MM.1S (cell line): ENCODE measurements at places on chromosomes 2 and 18.

- DNase-seq = peak; percentile 37
- H3K27me3 ChIP-seq = no peaks in the 10 kb centered on the region
- H3K36me3 ChIP-seq = no peaks in the 10 kb centered on the region
- H3K4me1 ChIP-seq = no peaks in the 10 kb centered on the region
- H3K4me3 ChIP-seq = no peak overlapping the region
Observed at GRCh38 chr18:54558609-54559585, 32.1 kb upstream of the DYNAP start.

DNA sequence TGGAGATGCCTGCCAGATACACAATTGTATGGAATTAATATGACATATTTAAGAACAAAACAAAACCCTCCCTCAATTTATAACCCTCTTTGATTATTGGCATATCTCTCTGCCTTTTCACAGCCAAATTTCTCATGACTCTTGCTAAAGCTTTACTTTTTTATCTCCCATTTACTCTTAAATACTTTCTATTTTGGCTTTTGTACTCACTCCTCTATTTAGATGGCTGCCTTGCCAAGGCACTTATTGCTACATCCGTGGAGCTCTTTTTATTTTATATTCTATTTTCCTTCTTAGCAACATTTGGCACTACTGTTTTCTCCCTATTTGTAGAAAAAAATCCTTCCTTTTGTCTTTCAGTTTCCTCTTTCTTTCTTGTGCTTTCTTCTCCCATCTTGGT is 466.4 kb upstream of the CWC22 start:
- H3K36me3 ChIP-seq = no peaks in the 10 kb centered on the region
- H3K27me3 ChIP-seq = no peaks in the 10 kb centered on the region

DNA sequence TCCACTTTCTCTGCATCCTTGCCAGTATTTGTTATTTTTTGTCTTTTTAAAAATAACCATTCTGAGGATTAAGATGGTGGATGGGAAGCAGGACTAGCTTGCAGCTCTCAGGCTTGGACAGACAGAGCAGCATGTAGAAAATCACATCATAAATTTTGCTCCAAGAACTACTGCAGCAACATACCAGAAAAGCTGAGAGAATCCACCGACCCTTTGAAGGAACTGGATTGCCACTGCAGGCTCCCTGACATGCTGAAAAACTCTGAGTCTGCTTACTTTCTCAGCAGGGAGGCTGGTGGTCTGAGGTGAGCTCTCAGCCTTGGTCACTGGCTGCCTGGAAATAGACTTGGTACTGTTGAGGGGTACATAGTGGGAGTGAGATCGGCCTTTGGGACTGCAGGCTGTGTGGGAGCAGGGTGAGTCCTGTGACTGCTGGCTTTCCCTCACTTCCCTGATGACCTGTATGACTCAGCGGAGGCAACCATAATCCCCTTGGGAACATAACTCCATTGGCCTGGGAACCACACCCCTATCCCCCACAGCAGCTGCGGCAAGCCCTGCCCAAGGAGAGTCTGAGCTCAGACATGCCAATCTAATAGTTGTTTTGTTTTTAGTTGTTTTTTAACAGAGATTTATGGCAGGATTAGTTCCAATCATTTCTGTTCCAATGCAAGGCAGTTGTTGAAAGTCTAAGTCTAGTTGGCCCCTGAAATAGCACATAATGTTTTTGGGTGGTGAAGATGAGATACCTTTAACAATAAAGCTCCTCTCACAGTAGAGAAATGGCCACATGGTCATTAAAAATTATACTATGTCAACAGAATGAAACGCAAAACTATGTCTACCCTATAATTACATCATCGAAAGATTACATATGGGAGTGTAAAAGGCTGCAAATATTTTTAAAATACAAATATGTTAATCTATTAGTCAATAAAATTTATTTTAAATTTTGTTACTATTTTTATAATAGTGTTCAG is 414.2 kb upstream of the CHAC2 start:
- H3K4me1 ChIP-seq = no peaks in the 10 kb centered on the region
- no peak overlapping the region for H3K27ac ChIP-seq
- H3K4me3 ChIP-seq = no peak overlapping the region
- no peaks in the 10 kb centered on the region for H3K27me3 ChIP-seq

GRCh38 chr18:2826581-2826980 is 20.2 kb upstream of the EMILIN2 start:
- H3K27me3 ChIP-seq = no peaks in the 10 kb centered on the region
- H3K4me3 ChIP-seq = no peak overlapping the region
- H3K4me1 ChIP-seq = no peaks in the 10 kb centered on the region
- H3K36me3 ChIP-seq = no peaks in the 10 kb centered on the region
- no peak for DNase-seq
- H3K27ac ChIP-seq = no peak overlapping the region

DNA sequence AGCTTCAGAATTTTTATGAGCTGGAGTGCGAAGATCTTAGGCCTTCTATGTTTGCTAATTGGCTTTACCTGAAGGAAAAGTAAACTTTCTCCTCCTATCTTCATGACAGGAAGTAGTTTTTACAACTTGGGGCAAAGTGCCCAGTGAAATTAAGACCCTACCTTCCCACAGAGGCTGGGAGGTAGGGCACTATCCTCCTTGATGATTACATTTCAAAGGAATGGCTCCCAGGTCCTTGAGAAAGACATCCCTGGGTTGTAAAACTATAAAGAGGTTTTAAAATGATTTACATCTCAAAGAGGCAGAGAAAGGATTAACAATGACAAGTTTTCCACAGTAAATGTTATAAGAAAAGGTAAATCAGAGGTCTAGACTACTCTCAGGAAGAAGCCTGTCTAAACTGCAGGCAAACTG is 155.8 kb downstream of the CDH7 start:
- H3K36me3 ChIP-seq = no peaks in the 10 kb centered on the region
- H3K4me3 ChIP-seq = no peak overlapping the region
- H3K27me3 ChIP-seq = no peaks in the 10 kb centered on the region
- H3K27ac ChIP-seq = no peak overlapping the region
- H3K4me1 ChIP-seq = no peaks in the 10 kb centered on the region

- H3K4me1 ChIP-seq = peaks cover 16% of the 10 kb centered on the region
- no peaks in the 10 kb centered on the region for H3K27me3 ChIP-seq
- no peaks in the 10 kb centered on the region for H3K36me3 ChIP-seq
- peak; percentile 21 for DNase-seq
- H3K27ac ChIP-seq = peak overlapping the region; percentile 8; the same call in 1 of the 2 replicates
- no peak overlapping the region for H3K4me3 ChIP-seq
Observed at GRCh38 chr2:241390301-241391206, 34.5 kb downstream of the FARP2 start.

DNA sequence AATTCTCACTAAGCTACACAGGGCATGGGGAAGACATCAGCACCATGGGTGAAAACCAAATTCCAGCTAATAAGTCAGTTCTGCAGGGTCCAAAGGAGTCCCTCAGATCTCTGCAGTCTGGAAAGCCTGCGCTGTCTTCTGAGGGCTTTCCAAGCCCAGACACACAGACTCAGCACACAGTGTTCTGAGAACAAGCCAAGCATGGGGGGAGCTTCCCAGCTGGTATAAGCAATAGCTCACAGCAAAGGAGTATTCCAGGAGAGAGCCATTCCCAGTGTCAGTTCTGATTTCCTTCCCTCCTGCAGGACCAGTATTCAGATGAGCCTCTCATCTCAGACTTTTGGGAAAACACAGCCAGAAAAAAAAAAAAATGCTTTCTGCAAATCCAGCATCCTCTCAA is 370.8 kb downstream of the TNS1 start:
- no peak overlapping the region for H3K27ac ChIP-seq
- H3K36me3 ChIP-seq = no peaks in the 10 kb centered on the region
- no peaks in the 10 kb centered on the region for H3K4me1 ChIP-seq
- no peak for DNase-seq
- H3K27me3 ChIP-seq = no peaks in the 10 kb centered on the region

DNA sequence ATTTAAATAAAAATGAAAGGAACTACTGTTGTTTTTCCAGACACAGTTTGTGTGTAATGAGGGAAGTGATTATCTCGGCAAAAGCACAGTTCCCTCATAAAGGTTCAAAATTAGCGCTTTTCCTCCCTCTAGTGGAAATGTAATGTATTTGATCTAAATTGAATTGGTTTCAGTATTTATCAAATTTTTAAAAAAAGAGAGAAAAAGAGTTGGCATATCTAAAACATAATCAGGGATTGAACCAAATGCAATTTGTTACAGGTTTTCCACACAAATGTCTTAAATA is 37.5 kb downstream of the CMPK2 start:
- no peak overlapping the region for H3K27ac ChIP-seq
- H3K36me3 ChIP-seq = no peaks in the 10 kb centered on the region
- DNase-seq = peak; percentile 29
- H3K4me3 ChIP-seq = no peak overlapping the region
- H3K27me3 ChIP-seq = no peaks in the 10 kb centered on the region

DNA sequence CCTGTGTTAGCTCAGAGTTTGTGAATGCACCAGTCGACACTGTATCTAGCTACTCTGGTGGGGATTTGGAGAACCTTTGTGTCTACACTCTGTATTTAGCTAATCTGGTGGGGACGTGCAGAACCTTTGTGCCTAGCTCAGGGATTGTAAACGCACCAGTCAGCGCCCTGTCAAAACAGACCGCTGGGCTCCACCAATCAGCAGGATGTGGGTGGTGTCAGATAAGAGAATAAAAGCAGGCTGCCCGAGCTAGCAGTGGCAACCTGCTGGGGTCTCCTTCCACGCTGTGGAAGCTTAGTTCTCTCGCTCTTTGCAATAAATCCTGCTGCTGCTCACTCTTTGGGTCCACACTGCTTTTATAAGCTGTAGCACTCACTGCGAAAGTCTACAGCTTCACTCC is 324.2 kb downstream of the RAD51AP2 start:
- no peak overlapping the region for H3K27ac ChIP-seq
- DNase-seq = no peak
- no peak overlapping the region for H3K4me3 ChIP-seq
- no peaks in the 10 kb centered on the region for H3K36me3 ChIP-seq
- no peaks in the 10 kb centered on the region for H3K27me3 ChIP-seq

- H3K36me3 ChIP-seq = no peaks in the 10 kb centered on the region
- H3K27me3 ChIP-seq = no peaks in the 10 kb centered on the region
- H3K4me1 ChIP-seq = no peaks in the 10 kb centered on the region
- no peak for DNase-seq
- H3K4me3 ChIP-seq = no peak overlapping the region
Observed at GRCh38 chr18:11987527-11987926, 6.2 kb downstream of the IMPA2 start.

DNA sequence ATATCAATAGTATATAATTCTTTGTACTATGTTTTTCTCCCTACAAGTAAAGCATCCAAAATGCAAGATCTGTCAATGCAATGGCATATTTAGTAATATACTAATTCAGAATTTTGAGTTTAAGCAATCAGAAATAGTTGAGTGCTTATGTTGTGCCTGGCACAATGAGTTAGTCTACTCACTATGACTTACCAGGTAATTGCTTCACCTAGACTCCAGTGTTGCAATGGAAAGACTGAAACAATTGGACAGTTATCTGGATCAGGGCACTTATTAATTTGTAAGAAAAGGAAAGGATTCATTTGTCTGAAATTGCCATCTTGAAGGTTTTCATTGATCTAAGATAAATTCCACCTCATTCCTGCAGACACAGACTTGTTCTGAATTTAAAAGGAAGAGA is 97.6 kb upstream of the TCF4 start:
- DNase-seq = no peak
- no peaks in the 10 kb centered on the region for H3K4me1 ChIP-seq
- H3K4me3 ChIP-seq = no peak overlapping the region
- H3K27ac ChIP-seq = no peak overlapping the region
- H3K27me3 ChIP-seq = no peaks in the 10 kb centered on the region

- H3K36me3 ChIP-seq = no peaks in the 10 kb centered on the region
- DNase-seq = no peak
- no peak overlapping the region for H3K27ac ChIP-seq
Observed at GRCh38 chr18:37668971-37669747, 103.6 kb upstream of the CELF4 start.

- no peak overlapping the region for H3K4me3 ChIP-seq
- H3K4me1 ChIP-seq = no peaks in the 10 kb centered on the region
- DNase-seq = no peak
- H3K27ac ChIP-seq = no peak overlapping the region
- no peaks in the 10 kb centered on the region for H3K27me3 ChIP-seq
Observed at GRCh38 chr18:57603871-57604270, 17.4 kb upstream of the FECH start.

- H3K4me3 ChIP-seq = no peak overlapping the region
- no peak overlapping the region for H3K27ac ChIP-seq
- H3K27me3 ChIP-seq = no peaks in the 10 kb centered on the region
- no peak for DNase-seq
Observed at GRCh38 chr2:212385241-212385640, 153.4 kb downstream of the ERBB4 start.

GRCh38 chr18:41119031-41119430 is 836.0 kb upstream of the PIK3C3 start:
- no peaks in the 10 kb centered on the region for H3K4me1 ChIP-seq
- H3K27ac ChIP-seq = no peak overlapping the region
- no peaks in the 10 kb centered on the region for H3K27me3 ChIP-seq
- no peak for DNase-seq

GRCh38 chr18:64331419-64331818 is 182.5 kb upstream of the LINC00305 start:
- H3K4me3 ChIP-seq = no peak overlapping the region
- no peak for DNase-seq
- H3K36me3 ChIP-seq = no peaks in the 10 kb centered on the region
- H3K27me3 ChIP-seq = no peaks in the 10 kb centered on the region
- no peaks in the 10 kb centered on the region for H3K4me1 ChIP-seq

DNA sequence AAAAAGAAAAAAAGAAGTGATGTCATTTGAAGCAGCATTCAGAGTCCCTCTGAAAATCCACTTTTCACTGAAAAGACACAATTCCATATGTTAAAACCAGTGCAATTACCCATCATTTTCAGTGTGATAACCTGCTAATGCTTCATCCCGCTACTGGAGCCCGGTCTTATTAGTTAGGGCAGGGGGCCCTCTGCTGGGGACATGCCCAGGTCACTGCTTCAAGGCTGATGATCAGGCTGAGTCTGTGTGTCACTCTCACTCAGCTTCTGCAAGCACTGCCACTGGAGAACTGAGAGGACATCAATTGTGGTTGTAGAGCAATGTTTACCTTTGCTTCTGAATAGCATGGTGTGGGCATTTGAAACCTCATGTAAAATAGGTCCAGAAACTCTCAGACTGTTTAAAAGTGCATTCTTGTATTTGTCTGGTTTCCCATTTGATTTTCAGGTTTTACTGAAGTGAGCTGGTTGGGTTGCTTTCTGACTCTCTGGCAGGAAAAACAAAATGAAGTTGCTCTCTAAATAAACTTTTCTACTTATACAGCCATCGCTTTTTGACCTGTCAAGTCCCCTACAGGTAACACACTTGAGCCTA is 49.2 kb upstream of the NXPH2 start:
- no peaks in the 10 kb centered on the region for H3K27me3 ChIP-seq
- H3K4me3 ChIP-seq = no peak overlapping the region
- H3K27ac ChIP-seq = no peak overlapping the region
- peaks cover 4% of the 10 kb centered on the region; the same call in 1 of the 2 replicates for H3K4me1 ChIP-seq
- peak; percentile 78 for DNase-seq
